ENCODE measurements at places on chromosomes 1 and 21.

DNA sequence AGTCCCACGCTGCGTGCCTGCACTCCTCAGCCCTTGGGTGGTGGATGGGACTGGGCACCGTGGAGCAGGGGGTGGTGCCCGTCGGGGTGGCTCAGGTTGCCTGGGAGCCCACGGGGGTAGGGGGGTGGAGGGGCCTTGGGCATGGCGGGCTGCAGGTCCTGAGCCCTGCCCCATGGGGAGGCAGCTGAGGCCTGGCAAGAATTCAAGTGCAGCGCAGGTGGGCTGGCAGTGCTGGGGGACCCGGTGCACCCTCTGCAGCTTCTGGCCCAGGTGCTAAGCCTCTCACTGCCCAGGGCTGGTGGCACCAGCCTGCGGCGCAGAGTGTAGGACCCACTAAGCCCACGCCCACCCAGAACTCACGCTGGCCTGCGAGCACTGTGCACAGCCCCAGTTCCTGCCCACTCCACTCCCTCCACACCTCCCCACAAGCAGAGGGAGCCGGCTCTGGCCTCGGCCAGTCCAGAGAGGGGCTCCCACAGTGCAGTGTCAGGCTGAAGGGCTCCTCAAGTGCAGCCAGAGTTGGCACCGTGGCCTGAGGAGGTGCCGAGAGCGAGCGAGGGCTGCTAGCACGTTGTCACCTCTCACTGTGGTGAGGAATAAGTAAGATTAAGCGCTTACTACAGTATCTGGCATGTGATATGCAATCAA is 12.8 kb downstream of the TNNI3K start:
- DNase-seq = no peak

DNA sequence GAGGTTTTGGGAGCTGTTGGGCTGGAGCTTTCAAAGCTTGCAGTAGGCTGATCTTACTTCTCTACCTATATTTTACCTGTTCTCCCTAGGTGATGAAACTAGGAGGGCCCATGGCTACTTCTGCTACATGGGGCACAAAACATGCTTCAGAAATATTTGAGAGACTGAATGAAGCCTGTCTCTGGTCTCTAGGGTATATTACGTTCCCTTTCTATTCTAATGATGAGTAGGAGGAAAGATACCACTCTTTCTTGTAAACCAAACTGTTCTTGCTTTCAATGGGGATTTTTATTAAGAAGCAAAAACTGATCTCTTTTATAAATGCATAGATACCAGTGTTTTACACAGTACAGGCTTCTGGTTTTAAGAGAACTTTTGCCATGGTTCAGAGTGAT is 103.1 kb downstream of the GALNT2 start:
- DNase-seq = no peak

GRCh38 chr1:151513626-151514121 is 2.5 kb downstream of the CGN start:
- DNase-seq = no peak

DNA sequence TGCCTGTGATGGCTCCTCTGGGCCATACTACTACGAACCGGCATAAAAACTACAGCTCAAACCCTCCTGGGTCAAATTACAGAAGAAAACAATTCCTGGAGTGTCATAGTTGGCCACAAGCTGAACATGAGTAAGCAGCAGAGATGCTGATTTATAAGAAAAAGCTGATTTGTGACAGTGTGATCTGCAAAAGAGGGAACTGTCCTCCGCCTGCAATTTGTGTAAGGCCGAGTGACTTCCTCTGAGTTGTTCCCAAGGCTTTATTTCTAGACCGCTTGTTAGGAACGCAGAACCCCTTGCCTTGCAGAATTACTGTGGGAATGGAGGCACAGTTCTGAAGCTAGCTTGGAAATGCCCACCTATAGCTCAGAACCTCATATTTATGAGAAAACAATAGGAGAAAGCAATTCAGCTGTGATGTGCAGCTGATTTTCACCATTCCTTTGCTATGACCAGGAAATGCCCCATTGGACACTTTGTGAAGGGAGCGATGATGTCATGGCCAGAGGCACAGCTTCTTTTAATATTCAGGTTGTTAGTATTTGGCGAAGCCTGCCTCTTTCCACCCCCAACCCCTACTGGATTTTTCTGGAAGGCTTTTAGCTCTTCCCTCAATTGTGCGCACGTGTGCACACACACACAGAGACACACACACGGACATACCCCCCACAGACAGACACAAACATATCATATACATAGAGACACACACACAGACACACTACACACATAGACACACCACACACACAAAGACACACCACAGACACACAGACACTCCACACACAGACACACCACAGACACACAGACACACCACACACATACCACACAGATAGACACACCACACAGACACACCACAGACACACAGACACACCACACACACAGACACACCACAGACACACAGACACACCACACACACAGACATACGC is 47.6 kb downstream of the IER5 start:
- DNase-seq = peak; percentile 65

GRCh38 chr1:52668711-52669110 is 29.4 kb downstream of the COA7 start:
- DNase-seq = no peak

- no peak for DNase-seq
Observed at GRCh38 chr21:35238119-35238518, 189.0 kb upstream of the RUNX1 start.

GRCh38 chr1:173134029-173134428 is 73.1 kb downstream of the TNFSF4 start:
- DNase-seq = no peak

DNA sequence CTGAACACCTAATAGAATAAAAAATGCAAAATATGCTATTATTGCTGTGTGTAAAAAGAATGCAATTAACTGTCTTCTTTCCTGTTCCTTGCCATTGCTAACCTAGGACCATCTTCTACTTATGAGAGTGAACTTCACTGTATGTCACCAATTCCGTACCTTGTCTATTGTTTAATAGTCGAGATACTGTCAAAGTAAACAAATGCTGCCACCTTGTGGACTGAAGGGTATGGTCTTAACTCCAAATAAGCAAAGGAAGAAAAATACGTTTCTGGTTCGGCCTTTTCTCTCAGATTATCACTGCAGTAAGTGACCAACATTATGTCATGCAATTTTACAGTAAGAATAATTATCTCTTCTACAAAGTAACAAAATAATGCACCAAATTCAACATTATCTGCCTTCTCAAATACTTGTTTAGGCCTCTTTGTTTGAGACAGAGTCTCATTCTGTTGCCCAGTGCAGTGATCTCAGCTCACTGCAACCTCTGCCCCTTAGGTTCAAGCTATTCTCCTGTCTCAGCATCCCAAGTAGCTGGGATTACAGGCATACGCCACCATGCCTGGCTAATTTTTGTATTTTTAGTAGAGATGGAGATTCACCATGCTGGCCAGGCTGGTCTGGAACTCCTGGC is 133.4 kb downstream of the COP1 start:
- DNase-seq = peak; percentile 55

- DNase-seq = no peak
Observed at GRCh38 chr1:32933742-32934322, 30.8 kb downstream of the RNF19B start.

DNA sequence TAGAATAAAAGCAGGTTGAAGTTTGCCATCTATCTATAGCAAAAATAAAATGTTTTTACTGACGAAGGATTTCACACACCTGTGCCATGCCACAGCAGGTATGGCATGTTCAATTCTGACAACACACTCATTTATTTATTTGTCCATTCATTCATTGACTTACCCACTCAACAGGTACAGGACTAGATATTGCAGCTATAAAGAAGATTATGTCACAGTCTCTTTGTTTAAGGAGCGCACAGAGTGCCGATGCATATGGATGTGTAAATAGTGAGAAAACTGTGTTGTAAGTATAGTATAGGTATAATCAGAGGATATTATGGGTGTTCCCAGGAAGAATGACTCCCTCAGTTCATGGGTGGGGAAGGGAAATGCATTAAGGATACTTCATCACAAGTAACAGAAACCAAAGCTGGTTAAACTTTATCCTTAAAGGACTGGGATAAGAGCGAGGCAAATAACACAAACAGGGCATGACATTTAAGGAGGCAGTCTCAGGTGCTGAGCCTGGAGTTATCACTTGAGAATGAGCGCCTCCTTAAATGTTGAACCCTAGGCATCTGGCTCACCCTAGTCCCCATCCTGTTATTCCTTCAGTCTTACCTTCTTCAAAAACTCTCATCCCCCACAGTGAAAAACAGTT is 7.9 kb upstream of the ZRANB2 start:
- DNase-seq = no peak

GRCh38 chr1:113042285-113043143 is 30.5 kb upstream of the LRIG2 start:
- DNase-seq = peak; percentile 90

DNA sequence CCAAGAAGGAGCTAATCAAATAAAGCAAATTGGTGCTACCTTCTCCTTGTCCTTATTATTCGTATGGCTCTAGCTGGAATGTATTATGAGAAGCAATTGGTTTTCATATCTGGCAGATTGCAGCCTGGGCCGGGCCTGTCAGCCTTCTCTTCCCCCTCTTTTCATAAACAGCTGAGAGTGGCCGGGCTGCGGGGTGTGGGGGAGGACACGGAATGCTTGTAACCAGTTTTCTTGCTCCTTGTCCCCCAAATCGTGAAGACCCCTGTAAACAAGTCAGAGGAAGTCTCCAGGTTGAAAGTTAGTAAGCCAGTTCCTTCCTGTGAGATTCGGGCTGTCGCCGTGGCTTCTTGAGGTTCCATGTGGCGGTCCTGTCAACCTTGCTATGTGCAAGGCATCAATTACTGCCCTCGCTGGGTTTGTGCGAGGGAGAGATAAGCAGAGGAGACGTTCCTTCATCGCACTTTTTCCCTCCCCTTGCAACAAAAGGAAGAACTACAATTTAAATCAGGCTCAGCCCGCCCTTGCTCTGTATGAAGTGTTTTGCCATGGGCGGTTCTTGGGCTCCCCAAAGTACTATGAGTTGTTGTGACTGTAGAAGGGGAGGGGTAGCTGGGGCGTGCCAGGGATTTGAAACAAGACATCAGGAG is 450.7 kb downstream of the CAMTA1 start:
- DNase-seq = no peak

DNA sequence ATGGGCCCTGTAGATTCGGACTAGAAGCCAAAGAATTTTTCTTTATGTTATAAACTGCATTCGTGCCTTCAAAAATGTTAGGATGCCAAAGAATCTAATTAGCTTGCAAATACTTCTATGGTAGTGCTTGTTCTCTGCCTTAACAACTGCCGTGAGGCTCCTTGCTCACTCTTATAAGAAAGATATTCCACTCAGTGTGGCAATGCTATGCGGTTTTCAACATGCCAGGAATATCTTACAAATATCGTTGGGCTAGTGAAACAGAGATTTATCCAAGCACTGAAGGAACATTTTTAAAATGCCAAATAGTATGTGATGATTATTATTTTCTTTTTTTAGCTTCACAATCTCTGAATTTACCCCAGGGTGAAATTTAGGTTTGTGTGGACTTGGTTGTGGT is 198.2 kb downstream of the GREM2 start:
- DNase-seq = no peak

GRCh38 chr1:42949312-42950115 is 9.2 kb downstream of the SLC2A1 start:
- no peak for DNase-seq

DNA sequence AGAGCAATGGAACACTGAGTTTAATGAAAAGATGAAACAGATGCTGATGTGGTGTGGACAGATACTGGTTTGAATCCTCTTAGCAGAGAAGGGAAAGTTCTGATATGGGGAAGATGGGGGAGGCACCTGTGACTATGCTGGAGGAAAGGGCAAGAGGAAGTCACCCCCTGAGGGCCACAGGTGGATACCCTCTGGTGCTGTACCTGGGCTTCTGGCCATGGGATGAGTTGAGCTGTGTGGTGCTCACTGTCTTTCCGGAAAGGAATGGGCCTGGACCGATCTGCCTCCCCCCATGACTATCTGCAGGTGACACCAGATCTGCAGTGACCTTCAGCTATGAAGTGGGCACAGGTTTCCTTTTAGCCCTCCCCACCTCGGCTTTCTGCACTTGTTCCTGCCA is 52.4 kb downstream of the IER5 start:
- no peak for DNase-seq

GRCh38 chr1:228364706-228365213 is 41.9 kb downstream of the TRIM11 start:
- DNase-seq = no peak

DNA sequence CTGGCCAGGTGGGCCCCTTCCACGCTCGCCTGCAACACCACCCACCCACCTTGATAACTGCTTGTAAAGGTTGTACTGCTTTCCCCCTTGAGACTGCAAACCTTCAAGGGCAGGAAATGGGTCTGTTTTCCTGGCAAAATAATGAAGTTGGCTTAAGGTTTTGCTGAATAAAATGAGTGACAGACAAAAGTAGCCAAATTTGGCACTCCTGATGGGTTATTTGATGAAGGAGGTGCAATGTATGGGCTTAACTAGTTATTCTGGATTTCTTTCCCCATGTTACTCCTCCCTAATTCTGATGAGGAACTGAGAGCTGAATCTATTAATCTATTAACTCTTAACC is 14.6 kb upstream of the HLCS start:
- DNase-seq = no peak

- DNase-seq = no peak
Observed at GRCh38 chr1:66374561-66375111, 159.3 kb upstream of the SGIP1 start.

GRCh38 chr1:240178366-240178765 is 86.7 kb downstream of the FMN2 start:
- DNase-seq = no peak

GRCh38 chr1:17661546-17662157 is 93.5 kb upstream of the ACTL8 start:
- DNase-seq = peak; percentile 36

DNA sequence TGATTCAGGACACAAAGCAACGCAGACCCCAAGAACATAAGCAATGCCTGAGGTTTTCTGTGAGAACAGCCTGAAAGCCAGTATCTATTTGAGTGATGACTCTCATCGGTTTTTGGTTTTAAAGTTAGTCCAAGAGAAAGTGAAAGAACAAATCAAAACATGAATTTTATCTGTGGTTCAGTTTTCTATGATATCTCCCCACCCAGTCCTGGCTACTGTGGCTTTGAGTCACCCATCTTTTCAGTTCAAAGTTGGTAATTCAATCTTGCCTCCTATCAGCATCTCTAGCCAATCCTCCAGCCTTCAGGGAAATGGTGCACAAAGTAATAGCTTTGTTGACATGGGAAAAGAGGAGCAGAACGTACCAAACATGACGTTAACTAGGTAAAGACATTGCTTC is 40.5 kb upstream of the KRTAP19-8 start:
- DNase-seq = no peak

GRCh38 chr1:225228871-225229303 is 199.0 kb downstream of the LBR start:
- no peak for DNase-seq

- DNase-seq = no peak
Observed at GRCh38 chr1:83113652-83114051, 885.3 kb downstream of the TTLL7 start.

GRCh38 chr1:91148641-91149069 is 126.8 kb upstream of the ZNF644 start:
- peak; percentile 85 for DNase-seq

DNA sequence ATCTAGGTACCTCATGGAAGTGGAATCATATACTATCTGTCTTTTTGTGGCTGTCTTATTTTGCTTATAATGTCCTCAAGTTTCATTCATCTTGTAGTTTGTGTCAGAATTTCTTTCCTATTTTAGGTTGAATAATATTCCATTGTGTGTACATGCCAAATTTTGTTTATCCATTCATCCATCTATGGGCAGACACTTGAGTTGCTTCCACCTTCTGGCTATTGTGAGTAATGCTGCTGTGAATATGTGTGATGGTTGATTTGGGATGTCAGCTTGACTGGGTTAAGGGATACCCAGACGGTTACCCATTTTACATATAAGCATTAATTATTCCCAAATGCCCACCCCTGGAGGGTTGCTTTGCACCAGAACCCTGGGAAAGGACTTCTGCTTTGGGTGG is 477.5 kb downstream of the PTPRU start:
- DNase-seq = no peak

- no peak for DNase-seq
Observed at GRCh38 chr1:8018492-8019228, 7.4 kb downstream of the ERRFI1 start.
